Stimulated activated CD4-positive, alpha-beta T cell treated with anti-CD3 and anti-CD28 coated beads, Interleukin-12 subunit alpha, Interleukin-12 subunit beta, amount 100 ng/mL, for 4 hours (primary cell): ENCODE measurements at places on chromosomes 1 and 21.

DNA sequence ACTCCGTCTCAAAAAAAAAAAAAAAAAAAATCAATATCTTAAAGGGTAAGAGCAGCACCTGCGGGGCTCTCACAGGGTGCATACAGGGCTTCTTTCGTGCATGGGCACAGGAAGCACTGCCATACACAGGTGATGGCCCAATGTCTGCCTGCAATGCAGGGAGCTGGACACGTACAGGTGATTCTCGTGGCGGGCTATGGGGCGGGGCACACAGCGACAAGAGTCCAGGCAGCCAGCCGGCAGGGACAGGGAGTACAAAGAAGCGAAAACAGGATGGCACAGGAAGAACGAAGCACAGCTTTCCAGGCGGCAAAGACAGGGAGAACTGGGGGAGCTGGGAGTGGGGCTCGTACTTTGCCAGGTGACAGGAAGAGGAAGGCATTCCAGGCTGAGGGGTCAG is 1.6 kb downstream of the KIF17 start:
- DNase-seq = no peak

DNA sequence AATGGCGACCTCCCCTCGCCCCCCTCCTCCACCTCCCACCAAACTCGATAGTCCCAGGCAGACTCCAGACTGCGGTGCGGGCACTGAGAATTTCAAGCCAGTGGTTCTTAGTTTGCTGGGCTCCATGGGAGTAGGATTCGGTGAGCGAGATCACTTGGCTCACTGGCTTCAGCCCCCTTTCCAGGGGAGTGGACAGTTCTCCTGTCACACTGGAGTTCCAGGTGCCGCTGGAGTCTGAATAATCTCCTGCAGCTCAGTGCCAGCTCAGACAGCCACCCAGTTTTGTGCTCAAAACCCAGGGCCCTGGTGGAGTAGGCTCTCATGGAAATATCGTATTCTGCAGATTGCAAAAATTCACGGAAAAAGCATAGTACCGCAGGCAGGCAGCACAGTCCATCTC is 7.6 kb downstream of the OR2M7 start:
- no peak for DNase-seq

DNA sequence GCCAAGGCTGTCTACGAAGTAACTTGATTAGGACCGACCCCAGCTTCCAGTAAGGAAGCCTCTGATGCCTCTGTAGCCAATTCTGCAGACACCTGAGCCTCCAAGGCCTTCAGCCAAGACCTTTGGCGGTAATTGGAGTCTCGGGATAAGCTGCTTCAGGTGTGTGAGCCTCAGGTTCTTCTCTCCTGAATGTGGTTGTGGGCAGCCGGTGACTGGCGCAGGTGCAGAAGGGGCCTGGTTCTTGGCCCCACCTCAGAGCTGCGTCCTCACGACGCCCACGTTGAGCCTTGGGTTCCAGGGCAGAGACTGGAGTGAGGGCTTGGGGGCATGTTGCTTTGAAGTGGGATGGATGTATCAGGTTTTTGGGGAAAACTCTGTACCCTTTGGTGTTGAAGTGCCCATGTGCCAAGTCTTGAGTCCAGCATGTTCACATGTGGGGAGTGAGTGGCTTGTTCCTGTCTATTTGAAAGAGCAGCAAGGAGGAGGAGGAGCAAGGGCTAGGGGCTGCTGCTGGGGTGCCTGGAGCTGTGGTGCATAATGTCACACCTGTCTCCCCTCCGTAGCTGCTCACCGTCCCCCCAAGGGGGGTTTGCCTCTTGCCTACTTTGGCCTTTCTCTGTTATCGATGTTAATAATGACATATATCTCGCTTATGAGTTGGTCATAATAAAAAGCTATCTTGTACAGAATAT is 1.4 kb downstream of the PSEN2 start:
- no peak for DNase-seq

DNA sequence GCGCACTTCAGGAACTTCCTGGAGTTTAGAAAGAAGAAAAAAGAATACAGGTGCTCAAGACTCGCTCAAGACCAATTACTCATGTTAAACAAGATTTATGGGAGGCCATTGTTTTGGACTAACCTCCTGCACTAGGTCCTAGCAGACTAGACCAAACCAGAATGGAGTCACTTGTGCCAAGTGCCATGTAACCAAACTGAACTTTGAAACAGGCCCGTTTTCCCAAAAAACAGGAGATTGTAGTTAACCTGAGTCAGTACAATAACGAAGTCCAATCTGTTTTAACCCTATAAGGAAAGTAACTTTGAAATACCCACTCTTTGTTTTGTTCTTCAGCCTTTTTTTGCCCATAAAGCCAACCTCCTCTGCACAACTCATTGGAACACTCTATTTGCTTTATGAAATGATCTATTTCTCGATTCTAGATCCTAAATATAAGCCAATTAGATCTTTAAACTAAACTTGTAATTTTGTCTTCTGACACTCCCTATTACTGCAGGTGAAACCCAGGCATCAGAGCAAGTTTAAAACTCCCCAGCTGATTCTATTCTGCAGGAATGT is 695 bp upstream of the NTPCR start:
- DNase-seq = no peak

- DNase-seq = no peak
Measured at GRCh38 chr1:211353562-211354212, 27.1 kb downstream of the TRAF5 start.

DNA sequence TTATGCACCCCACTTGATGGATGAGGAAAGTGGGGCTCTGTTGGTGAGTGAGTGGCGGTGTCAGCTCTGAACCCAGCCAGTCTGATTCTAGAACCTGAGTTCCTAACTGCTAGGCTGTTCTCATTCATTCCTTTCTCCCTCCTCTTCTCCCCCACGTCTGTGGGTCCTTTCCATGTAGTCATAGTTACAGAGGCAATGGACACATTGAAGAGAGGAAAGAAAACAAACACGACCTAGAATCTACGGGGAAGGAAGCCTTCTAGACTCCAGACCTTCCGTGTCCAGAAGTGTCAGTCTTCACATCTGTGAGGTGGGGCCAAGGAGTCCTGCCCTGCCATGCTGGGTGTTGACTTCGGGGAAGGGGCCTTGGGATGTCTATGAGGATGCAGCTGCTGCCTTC is 115.8 kb upstream of the WNT4 start:
- DNase-seq = no peak

DNA sequence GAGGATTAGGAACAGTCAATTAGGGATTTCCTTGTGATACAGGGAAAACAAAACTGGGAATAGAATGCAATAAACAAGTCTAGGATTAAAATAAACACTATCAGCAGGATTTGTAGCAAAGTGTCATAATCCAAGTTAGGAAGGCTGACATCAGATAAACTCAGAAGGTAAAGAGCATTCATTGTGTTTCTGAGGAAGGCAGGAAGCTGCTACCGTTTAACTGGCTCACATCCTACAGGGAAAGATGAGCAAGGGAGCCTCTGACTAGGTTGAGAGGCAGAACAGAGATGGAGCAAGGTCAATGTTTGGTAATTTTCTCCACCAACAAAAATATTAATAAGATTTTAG is 124.7 kb downstream of the POU2F1 start:
- DNase-seq = no peak

DNA sequence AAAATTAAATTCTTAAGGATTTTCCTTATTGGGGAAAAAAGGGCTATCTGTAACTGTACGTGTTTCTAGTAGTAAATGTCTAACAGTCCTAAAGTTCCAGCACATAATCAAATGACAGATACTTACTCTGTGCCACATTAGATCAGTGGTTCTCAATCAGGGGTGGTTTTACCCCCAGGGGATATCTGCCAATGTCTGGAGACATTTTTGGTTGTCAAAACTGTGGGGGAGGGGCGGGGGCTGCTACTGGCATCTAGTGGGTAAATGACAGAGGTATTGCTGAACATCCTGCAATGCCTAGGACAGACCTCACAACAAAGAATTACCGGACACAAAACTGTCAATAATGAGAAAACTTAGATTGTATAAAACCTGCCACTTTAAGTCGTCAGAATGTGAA is 33.4 kb upstream of the PTPRC start:
- DNase-seq = no peak

DNA sequence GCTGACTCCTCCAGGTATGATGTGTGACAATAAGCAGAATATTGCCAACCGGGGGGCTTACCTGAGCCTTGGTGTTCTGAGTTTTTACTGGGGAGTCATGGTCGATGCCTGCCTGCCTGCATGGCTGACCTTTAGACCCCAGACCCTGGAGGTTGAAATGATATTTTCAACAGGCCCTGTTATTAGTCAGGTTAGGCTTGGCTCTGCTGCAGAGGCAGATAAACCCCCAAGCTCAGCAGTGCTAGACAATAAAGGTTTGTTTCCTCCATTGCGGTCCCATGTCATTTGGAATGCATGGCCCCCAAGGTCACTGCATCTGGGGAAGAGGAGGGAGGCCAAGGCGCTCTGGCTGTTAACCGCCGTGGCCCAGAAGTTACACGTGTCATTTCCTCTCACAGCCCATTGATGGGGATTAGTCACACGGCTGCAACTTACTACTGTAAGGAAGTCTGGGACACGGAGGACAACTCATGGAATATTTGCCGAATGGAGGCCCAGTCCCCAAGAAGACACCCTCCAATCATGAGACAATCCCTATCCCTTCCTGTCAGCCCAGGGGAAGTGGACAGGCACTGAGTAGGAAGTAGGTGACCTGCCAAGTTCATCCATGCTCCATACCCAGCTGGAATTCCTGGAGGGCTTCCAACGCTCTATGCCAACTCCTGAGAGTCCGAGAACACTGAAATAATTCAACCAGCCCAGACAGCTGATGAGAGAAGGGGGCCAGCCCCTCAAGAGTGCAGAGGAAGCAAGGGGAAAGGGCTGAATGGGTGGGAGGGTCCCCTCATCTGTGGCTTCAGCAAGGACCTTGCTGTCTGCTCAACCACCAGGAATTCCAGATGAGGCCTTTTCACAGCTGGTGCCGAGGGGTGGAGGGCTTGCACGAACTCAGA is 97.3 kb downstream of the TAS1R2 start:
- no peak for DNase-seq

DNA sequence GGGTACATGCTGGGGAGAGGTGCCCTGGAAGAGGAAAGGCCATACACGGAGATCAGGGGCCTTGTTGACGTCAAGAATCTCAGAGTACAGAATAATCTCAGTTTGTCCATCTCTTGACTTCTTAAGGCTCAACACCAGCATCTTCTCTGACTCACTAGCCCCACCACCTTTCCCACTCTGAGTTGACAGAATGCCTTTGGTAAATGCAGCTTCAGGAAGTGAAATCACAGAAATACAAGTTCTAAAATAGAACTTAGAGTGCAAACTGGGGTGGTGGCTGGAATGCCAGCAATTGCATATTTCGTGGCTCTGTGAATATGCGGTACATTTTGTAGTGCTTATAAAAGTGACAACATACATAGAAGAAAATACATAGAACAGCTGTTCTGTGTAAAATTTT is 1.6 kb downstream of the COG2 start:
- DNase-seq = no peak

DNA sequence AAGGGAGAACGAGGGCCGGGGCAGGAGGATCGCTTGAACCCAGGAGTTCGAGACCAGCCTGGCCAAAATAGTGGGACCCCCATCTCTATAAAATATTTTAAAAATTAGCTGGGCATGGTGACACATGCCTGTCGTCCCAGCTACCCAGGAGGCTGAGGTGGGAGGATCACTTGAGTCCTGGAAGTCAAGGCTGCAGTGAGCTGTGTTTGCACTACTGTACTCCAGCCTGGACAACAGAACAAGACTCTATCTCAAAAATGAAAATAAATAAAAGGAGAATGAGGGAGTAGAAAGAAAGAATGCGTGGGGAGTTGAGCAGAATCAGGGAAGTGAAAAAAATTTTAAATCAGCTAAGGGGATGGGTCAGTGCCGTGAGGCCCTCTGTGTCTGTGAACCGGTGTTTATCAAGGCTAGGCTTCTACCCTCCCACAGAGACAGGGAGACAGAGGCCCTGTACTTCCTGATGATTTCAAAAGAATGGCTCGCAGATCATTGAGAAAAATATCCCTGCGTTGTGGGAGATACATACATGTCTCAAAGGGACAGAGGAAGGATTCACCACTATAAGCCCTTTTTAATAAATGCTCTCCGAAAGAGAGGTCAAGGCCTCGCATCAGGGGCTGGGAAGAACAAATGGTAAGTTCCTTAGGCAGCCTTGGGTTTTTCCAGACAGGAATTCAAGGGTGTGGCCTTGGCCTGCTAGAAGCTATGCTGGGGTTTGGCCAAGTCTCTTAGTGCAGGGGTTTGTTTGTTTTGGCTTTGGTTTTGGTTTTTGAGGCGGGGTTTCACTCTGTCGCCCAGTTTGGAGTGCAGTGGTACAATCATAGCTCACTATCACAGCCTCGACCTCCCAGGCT is 20.7 kb downstream of the IL10RB start:
- DNase-seq = no peak

GRCh38 chr1:157975228-157975950 is 18.1 kb upstream of the KIRREL1 start:
- no peak for DNase-seq

GRCh38 chr21:40902299-40902698 is 55.3 kb upstream of the DSCAM start:
- DNase-seq = no peak

GRCh38 chr21:31555741-31556191 is 103.7 kb upstream of the SOD1 start:
- no peak for DNase-seq

- DNase-seq = no peak
Measured at GRCh38 chr21:43956670-43957035, 55.5 kb upstream of the TRAPPC10 start.

DNA sequence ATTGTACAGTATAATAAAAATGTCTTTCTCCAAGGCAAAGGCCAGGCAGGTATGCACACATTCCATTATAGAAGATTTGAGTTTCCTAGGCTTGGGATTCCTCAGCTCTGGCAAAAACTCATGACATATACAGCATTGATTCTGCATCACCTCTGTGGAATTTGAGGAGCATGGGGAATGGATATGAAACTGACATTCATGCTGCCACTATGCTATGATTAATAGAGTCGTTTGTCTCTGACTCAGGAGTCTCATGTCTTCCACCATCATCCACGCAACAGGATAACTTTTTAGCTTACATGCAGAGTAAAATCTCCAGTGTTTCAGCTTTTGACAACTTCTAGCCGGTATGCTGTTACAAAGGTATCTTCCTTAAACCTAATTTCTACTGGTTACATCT is 49.8 kb upstream of the ADORA3 start:
- DNase-seq = no peak
